ENCODE measurements at places on chromosomes 7 and 10. TPM values are rescaled to one million over a fixed set of nuclear protein-coding genes. Genes with fewer than 3 reads are reported as not detected.

The SLC26A5 gene
- 0.09 TPM for polyA plus RNA-seq

The C10orf143 gene
- 4.7 TPM for polyA plus RNA-seq

The NEUROD6 gene
- polyA plus RNA-seq = 1.6 TPM

The PON1 gene
- polyA plus RNA-seq = 2.3 TPM

The LIPK gene
- polyA plus RNA-seq = not detected

The CLCN1 gene
- 1.6 TPM for polyA plus RNA-seq

The GRM3 gene
- 0.16 TPM for polyA plus RNA-seq

The ARL3 gene
- polyA plus RNA-seq = 9.0 TPM

The CPEB3 gene
- 4.6 TPM for polyA plus RNA-seq

The AMPH gene
- 5.5 TPM for polyA plus RNA-seq

The TRPV6 gene
- 2.2 TPM for polyA plus RNA-seq

The TMEM270 gene
- 0.10 TPM for polyA plus RNA-seq

DNA sequence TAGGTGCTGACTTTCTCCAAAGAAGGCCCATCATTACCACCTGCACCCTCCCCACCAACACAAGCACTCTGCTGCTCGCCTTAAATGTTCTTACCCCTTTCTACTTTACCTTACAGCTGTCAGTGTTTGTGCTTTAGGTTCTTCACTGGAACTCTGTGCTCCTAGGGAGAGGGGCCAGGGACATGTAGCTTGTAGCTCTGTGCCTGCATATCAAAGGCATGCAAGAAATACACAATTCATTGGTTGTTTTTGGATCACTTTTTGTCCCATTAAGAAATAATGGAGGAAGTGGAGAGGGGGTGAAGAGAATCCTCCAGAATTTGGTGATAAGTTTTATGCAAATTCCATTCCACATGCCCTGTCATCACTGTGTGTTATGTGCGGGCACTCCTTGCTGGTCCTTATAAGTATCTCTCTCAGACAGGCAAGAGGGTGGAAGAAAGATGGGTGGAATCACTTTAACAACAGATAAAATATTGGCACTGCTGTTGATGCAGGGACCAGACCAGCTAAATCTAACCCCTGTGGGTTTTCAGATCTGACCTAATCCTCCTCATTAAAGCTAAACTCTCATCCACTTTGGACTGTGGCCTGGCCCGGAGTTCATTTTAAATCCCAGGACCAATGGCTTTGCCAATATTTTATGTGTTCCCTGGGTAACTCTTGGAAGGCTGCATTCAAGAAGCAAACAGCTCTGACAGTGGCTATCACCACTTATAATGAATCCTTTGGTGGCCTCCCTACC, 375.8 kb upstream of the NFE2L3 start:
- DNase-seq = no peak
- H3K4me1 ChIP-seq = no peaks in the 10 kb centered on the region
- H3K27me3 ChIP-seq = no peaks in the 10 kb centered on the region
- no peak overlapping the region for H3K4me3 ChIP-seq
- no peaks in the 10 kb centered on the region for H3K36me3 ChIP-seq

DNA sequence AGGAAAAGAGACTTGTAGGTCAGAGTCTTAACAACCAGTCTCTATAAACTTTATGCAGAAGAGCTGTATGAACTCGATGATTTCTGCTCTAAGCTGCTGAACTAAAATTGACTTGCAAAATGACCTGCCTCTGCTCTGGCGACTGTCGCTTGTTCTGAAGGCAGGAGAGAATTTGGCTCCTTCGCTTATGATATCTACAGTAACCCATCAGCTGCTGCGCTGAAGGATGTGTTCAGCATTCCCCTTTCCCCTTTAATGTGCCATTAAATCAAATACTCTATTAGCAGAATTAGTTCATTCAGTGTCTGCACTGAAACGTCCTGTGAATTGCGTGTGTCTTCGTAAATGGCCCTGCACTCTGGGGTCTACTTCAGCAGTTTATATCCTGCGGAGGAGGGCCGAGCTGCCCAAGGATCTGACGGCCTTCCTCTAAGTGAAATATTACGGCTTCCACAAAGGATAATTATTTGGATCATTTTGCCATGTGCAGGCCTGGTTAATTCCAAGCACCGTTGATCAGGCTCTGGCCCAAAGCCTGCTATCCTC, 254.9 kb downstream of the SNX10 start:
- DNase-seq = no peak
- H3K27ac ChIP-seq = no peak overlapping the region
- no peaks in the 10 kb centered on the region for H3K4me1 ChIP-seq
- peaks cover 21% of the 10 kb centered on the region for H3K27me3 ChIP-seq

DNA sequence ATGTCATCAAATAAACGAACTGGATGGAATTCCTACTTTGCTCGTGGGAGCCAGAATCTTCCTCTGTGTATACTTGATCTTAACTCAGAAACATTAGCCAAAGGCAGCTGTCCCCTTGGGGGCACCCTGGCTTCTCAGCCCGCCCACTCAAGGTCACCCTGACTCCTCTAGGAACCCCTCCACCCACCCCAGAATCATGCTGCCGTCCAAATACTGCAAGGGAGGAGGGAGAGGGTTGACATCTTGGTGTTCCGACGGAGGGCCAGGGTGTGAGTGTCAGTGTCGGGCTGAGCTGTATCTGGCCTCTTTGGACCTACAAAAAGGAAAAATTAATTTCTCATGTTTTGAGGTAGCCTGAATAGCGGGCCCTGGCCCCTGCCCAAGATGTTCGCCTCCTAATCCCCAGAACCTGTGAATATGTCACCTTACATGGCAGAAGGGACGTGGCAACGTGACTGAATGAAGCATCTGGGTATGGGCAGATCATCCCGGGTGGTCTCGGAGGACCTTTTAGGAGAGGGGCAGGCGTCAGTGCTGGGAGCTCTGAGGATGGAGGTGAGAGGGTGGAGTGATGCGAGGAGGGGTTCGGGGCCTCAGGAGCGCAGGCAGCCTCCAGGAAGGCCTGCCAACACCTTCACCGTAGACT, 40.5 kb upstream of the RBM33 start:
- no peaks in the 10 kb centered on the region for H3K4me1 ChIP-seq
- DNase-seq = no peak
- no peak overlapping the region for H3K27ac ChIP-seq
- H3K36me3 ChIP-seq = no peaks in the 10 kb centered on the region
- H3K27me3 ChIP-seq = no peaks in the 10 kb centered on the region

GRCh38 chr7:148799893-148800555, 84.1 kb downstream of the EZH2 start:
- H3K4me3 ChIP-seq = no peak overlapping the region
- DNase-seq = no peak
- no peak overlapping the region for H3K27ac ChIP-seq
- no peaks in the 10 kb centered on the region for H3K4me1 ChIP-seq
- no peaks in the 10 kb centered on the region for H3K27me3 ChIP-seq
- H3K36me3 ChIP-seq = peaks cover 78% of the 10 kb centered on the region

GRCh38 chr7:121591926-121592325, 195.8 kb upstream of the FAM3C start:
- H3K36me3 ChIP-seq = no peaks in the 10 kb centered on the region
- H3K4me3 ChIP-seq = no peak overlapping the region
- no peak for DNase-seq
- H3K4me1 ChIP-seq = no peaks in the 10 kb centered on the region
- no peak overlapping the region for H3K27ac ChIP-seq

DNA sequence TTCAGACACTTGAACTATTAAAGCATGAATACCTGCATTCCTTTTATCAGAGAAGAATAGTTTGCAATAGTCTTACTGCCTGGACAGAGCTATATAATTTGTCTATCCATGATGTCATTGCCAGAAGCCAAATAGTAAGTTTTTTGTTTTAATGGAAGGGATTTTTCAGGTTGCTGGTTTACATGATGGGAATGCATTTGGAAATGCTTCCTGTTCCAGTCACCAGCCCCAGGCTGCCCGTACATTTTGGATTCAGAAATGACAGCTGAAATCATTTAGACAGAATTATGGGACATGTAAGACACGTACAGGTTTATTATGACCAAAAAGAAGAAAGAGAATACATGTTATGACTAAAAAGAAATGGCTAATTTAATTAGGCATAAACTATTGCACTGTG, 293.1 kb downstream of the CDK14 start:
- DNase-seq = no peak
- no peak overlapping the region for H3K4me3 ChIP-seq
- no peaks in the 10 kb centered on the region for H3K36me3 ChIP-seq
- no peaks in the 10 kb centered on the region for H3K4me1 ChIP-seq

DNA sequence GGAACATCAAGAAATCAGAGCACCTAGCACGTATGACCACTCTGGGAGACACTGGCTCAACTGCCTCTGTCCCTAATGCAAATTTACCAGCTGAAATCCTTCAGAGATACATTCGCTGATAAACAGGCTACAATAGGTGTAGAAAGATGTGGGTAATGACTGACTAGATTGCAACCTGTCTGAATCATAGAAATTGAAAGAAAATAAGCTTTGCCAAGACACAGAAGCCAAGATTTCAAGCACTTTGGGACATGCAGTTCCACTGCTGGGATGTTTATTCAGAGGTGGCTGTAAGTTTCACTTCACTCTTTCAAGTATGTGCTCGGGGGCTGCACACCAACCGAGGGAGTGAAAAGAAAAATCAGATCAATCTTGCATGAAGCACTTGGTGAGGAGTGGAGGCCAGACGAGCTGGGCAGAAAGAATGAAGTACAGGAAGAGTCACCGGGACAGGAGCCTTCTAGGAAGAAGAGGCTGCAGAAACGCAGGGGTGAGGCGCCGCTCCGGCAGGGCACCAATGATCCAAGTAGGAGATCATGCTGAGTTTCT, 276.7 kb downstream of the PARD3 start:
- H3K27me3 ChIP-seq = no peaks in the 10 kb centered on the region
- no peaks in the 10 kb centered on the region for H3K36me3 ChIP-seq
- DNase-seq = no peak
- no peaks in the 10 kb centered on the region for H3K4me1 ChIP-seq

- H3K4me1 ChIP-seq = no peaks in the 10 kb centered on the region
- H3K36me3 ChIP-seq = no peaks in the 10 kb centered on the region
- no peak overlapping the region for H3K27ac ChIP-seq
- H3K27me3 ChIP-seq = no peaks in the 10 kb centered on the region
- DNase-seq = no peak
Measured at GRCh38 chr7:18177815-18178660, 150.4 kb upstream of the PRPS1L1 start.

Data from large intestine (tissue), 12 donors.